Fibroblast of skin of left quadriceps (primary cell): ENCODE measurements at places on chromosomes 2 and 18.

DNA sequence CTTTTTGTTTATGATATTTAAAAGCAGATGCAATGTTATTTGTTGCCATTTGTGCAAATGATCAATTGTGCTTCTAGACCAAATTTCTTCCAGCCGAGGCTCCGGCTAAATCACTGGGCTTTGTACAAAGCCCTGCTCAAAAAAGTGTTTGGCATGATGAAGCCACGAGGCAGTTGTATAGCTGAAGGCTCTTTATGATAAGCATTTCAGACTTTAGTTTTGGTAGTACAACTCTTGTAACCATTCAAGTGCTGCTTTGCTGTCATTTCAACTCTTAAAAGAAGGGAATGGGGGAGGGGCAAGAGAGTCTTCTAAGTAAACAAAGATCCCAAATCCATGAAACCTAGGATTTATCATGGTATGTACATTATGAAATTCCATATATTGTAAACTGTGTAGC is 3.3 kb upstream of the ZNF532 start:
- no peak for DNase-seq

DNA sequence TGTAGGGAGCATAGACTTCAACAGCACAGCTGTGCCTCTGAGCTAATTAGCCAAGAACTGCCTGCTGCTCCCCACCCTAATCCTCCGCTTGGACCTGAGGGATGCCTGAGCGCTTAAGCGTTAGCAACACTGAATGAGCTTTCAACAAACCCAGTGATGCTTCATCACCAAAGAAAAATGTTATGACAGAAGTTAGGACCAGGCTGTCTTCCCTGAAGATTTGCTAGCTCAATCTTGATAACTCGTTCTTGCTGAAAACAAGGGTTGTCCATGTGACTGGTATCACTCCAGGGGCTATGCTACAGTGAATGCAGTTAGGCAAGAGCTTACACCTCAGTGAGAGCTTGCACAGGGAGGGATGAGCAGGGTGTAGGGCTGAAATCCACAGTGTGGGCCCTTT is 190.7 kb upstream of the SIX2 start:
- no peak for DNase-seq

DNA sequence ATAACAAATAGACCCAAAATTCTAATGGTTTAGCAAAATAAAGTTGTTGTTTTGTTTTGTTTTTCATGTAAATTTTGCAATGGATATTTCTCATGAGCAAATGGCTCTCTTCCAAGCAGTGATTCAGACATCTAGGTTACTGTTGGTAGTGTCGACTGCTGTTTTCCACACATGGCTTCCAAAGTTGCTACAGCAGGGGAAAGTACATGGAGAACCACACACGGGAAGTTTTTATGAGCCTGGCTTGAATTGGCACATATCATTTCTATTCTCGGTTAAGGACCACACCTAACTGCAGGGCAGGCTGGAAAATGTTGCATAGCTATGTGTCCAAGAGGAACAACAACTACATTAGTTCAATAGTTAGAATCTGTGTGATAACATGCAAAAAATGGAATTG is 262.1 kb downstream of the GALNT13 start:
- DNase-seq: peak; percentile 4

DNA sequence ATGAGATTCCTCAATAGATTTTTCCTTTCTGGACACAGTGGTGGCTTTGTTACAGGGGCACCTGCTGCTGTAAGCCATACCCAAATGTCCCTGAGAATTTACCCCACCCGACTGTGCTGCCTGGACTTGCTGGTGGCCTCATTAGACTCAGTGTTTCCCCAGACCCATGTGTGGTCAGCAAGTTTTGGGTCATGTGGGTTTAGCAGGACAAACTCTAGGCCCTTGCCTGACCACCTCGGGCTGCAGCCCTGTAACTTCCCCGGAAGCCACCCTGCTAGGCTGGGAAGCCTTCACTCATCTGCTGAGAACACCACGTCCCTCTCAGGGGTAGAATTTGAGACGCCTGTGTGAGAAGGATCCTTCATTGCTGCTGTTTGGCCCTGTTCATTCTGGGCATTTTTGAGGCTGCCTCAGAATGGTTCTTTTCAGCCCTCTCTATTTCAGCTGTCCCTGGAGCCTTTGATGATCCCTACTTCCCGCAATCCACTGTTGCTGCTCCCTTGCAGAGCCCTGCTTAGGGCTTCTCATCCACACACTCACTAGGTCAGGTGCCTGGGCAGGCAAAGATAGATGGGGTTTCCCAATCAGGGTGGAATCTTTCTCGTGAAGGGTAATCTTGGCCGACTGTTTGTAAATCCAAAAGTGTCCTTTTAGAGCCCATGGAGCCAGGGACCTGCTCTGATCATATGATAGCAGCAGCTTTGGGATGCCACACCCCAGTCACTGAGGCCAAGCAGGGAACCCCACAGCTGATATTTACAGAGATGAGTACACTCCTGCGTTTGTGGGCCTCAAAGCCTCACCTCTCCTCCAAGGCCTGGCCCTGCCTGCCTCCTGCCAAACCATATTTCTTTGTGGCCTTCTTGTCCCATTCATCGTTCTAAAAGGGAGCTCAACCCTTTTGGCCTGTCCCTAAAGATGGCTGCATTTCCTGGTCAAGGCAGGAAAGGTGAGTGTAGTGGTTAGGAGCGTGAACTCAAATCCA is 6.7 kb downstream of the EHD3 start:
- DNase-seq: no peak

GRCh38 chr18:26458526-26459232 is 89.7 kb downstream of the KCTD1 start:
- no peak for DNase-seq

DNA sequence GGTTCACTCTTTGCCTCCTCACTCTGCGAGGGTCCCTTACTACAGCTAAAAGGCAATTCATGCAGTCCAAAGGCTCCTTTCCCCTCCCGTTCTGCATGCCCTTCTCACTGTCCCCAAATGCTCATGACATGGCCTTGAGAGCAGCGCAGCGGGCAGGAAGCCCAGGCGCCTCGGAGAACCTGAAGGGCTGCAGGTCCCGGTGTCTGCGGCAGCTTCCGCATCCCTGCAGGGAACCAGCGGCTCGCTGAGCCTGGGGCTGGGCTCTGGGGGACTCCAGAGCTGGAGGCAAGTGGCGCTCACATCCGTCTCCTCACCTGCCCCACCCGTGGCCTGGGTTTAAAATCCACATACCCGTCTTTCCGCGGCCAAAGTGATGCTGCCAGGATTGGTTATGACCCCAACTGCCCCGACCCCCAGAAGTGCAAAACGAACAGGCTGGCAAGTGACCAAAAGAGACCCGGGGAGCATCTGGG is 462 bp upstream of the CIDEA start:
- DNase-seq: no peak

GRCh38 chr18:79950515-79951341 is 725 bp downstream of the SLC66A2 start:
- no peak for DNase-seq

- no peak for DNase-seq
These were observed 33.1 kb upstream of the MBP start for GRCh38 chr18:77165503-77166188.

DNA sequence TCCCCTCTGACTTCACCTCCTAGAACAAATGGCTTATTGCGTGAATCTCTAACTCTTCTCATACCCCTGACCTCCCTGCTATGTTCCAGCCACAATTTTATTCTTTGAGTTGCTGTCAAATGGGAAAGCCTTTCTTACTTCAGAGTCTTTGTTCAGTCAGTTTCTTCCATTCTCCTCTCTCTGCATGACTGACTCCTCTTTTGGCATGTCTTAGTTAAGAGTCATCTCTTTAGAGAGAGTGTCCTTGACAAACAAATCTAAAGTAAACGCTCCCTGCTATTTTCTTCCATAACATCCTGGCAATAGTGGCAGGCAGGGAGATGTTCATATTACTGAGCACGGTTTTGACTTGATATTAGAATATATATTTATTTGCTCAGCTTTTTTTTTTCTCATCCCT is 170.7 kb upstream of the ERBB4 start:
- no peak for DNase-seq

DNA sequence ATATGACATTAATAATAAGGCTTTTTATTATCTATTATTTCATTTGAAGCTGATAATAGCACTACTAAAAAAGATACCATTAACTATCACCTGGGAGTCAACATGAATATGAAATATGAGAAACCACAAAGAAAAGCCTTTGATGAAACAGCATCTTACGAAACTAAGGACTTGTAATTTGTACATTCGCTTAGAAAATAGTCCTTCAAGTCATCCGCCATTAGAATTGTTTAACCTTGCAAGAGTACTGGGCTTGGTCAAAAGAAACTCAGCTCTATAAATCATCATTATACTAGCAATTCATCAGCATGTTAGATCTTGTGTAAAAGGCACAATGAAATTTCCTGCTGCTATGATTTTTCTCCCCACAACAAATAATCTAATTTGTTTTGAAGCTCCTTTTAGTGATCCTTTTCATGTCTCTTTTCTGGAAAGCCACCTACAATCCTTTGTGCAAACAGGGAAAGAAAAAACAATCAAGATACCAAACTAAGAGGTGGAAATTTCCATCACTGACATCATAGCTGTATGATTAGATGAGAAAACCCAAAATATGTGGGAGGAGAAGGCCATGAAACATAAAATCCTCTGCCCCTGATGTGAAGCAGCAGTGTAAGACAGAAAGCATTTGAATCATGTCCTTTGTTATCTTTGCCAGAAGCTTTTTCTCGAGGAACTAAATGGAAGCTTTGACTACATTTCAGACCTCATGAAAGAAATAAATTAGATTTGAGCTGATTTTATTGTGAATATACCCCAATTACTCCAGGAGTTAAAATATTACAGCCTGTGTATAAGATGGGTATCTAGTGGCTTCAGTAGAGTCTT is 31.2 kb downstream of the SCN9A start:
- peak; percentile 23 for DNase-seq

GRCh38 chr2:120746144-120746543 is 10.5 kb downstream of the GLI2 start:
- no peak for DNase-seq

DNA sequence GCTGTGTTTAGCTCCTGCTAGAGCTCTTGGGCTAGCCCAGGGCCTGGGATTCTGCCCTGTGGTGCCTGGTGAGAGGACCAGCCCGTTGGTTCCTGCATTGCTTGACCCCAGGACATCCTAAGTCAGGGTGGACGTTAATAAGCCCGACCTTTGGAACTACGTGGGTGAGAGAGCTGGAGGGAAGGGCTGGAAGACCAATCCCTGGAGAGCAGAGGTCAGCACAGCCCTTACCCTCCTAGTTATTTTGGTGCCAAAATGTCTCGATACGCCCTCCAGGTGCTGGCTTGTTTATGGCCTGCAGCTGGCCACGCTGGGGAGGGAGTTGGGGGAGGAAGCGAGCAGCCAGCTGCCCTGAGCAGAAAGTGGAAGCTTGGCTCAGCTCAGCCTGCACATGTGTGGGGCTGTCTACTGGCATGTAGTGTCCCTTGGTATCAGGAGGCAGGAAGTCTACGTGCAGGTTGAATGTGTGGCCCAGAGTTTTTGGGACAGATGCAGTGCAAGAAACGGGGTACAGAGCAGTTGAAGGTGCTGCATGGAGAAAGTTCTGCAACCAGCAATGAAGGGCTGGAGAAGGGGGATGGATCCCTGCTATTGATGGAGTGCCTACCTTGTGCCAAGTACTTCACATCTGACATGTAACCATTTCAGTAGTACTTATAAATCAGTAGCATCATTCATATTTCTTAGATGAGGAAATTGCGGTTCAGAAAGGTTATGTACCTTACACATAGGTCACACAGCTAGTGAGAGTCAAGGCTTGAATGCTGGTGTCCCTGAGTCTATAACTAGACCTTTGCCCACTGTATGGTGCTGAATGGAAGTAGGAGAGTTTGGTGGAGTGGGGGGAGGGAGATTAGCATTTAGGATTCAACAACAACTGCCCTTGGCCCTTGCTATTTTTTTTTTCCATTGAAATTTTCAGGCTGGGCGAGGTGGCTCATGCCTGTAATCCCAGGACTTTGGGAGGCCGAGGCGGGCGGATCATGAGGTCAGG is 5.0 kb upstream of the DGKD start:
- no peak for DNase-seq

DNA sequence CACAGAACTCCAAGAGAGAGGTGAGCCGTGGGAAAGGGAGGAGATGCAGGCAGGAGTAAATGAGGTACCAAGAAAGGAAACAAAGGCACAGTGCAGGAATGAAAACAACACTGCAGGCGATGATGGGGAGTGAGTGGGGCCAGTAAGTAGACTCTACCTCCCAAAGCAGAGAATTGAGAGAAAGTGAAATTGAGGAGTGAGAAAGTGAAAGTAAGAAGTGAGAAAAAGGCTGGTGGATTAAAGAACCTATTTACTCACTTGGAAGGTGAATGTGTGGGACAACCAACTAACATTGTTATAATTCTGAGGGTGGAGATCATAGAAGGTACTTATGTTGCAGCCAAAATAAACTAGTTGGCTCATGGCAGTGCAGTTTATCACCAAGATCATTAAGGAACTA is 193.1 kb upstream of the TMEM200C start:
- DNase-seq: no peak

DNA sequence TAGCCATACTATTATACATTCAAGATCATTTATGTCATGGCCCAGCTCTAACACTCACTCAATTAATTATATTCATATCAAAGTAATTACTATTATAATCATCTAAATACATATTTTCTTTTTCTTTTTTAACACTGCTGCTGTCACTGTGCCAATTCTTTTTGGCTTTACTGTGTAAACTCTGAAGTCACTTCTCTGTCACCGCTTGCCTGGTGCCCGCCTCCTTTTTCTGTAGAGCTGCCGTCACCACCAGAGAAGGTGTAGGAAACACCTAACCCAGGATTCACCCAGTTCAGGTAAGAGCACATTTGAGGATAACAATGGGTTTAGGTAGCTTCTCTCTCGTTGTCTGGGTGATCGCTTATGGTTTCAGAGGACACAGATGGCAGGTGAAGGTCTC is 93.3 kb downstream of the AOX1 start:
- no peak for DNase-seq

DNA sequence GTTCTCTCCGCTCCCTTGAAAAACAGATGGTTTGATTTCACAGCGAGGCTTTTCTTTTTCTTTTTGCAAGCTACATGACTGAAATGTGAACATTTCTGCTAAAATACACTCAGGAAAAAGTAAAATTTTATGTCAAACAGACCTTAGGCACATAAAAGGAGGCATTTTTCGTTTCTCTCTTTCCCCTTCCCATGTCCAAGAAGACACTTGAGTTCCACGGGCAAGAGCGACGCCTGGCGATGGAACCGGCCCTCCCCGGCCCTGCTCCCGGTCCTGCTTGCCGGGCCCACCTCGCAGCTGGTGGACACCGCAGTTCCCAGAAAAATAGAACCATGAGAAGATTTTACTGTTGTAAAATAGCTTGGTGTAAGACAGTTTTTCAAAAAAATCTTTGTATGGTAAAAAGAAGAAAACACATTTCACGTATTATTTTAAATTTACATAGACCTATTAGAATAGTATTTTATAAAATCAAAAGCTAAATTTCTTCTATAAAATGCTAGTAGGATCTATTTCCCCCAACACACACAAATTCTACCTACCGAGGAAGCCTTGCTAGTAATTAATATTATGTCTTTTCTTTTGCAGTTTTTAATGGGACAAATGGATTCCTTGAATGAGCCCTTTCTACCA is 2.3 kb upstream of the ALKAL2 start:
- DNase-seq: peak; percentile 27
